ENCODE measurements at places on chromosomes 1 and 21. TPM values are rescaled to one million over a fixed set of nuclear protein-coding genes. Genes with fewer than 3 reads are reported as not detected.

The SON gene
- 307 TPM for total RNA-seq

The MYBPH gene
- total RNA-seq: not detected

The OR6N1 gene
- not detected for total RNA-seq

The C8B gene
- total RNA-seq: not detected

The COL9A2 gene
- total RNA-seq: 0.10 TPM

The CLK2 gene
- total RNA-seq: 15.4 TPM

The SLC44A3 gene
- 0.15 TPM for total RNA-seq

The AIRE gene
- total RNA-seq: not detected

The CDC7 gene
- 9.5 TPM for total RNA-seq

Data from mammary microvascular endothelial cell (primary cell).